Right renal cortex interstitium (tissue), 3 donors: ENCODE measurements at places on chromosomes 6 and 20. TPM values are rescaled to one million over a fixed set of nuclear protein-coding genes. Genes with fewer than 3 reads are reported as not detected.

GRCh38 chr20:46323557-46323956 lies 15.3 kb upstream of the CDH22 start:
- no peak for DNase-seq

DNA sequence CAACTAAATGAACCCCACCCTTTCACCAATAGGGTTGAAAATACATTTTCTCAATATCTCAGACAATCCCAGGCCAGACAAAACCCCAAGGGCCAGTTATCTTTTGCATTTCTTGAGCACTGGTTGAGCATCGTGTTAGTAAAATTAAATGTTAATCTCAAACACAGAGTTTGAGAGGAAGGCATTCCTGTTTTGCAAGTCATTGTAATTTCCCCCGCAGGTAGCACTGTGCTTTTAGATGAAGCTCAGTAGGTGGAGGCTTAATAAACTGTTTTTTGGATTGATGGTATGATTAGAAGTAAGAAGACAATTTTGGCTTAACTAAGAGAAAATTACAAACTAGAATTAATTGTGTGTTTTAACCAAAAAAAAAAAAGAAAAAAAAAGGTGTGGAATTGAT lies 998.6 kb upstream of the FLRT3 start:
- no peak for DNase-seq

SAMD10 gene
- 6.7 TPM for polyA plus RNA-seq

PLG gene
- 2.2 TPM for polyA plus RNA-seq

GRCh38 chr6:119591235-119591634 lies 241.7 kb upstream of the MAN1A1 start:
- no peak for DNase-seq

DNA sequence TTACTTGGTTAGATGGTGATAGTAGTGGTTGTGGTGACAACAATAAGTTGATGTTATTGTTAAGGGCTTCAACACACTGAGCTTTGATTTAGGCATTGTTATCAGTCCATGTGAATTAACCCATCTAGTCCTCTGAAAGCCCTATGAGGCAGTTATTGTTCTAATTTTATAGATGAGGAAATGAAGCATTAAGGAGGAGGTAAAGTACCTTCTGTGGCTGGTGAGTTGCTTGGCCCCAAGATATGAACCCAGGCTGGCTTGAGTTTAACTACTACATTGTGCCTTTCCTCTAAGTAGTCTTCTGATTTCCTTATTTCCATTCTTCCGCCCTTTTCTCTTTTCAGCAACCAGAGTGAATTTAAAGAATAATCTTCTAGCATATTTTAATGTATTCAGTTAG lies 81.7 kb downstream of the QKI start:
- DNase-seq: no peak

DNA sequence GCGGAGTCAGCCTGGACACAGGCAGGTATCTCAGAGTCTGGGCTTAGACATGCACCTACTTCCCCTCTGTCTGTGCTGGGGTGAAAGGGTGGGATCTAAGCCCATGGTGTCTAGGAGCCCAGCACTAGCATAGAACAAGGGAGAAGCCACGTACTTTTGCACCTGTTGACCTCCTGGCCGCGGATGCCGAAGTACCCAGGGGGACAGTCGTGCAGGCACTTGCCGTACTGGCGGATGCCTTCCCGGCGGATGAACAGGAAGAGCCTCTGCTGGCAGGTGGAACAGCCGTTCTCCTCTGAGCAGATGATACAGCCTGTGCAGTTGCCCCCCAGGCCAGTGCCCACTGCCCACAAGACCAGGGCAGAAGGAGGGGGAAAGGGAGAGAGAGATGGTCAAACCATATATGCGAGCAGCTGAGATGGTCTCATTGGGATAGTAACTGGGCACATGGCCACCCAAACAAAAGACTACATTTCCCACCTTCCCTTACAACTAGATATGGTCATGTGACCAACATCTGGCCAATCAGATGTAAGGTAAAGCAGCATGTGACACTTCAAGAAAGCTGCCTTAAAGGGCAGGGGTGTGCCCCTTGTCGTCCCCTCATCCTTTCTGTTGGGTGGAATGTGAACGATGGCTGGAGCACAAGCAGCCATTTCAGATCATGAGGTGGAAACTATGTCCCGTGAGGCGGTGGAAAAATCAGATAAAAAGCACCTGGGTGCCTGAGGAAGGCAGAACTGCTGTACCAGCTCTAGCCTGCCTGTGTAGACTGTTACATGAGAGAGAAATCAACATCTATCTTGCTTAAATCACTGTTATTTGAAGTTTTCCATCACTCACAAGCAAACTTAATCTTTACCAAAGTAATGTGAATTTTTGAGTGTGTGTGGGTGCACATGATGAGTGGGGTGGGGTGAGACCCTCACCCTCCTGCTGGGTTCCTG lies 34.0 kb downstream of the RSPO4 start:
- no peak for DNase-seq

DNA sequence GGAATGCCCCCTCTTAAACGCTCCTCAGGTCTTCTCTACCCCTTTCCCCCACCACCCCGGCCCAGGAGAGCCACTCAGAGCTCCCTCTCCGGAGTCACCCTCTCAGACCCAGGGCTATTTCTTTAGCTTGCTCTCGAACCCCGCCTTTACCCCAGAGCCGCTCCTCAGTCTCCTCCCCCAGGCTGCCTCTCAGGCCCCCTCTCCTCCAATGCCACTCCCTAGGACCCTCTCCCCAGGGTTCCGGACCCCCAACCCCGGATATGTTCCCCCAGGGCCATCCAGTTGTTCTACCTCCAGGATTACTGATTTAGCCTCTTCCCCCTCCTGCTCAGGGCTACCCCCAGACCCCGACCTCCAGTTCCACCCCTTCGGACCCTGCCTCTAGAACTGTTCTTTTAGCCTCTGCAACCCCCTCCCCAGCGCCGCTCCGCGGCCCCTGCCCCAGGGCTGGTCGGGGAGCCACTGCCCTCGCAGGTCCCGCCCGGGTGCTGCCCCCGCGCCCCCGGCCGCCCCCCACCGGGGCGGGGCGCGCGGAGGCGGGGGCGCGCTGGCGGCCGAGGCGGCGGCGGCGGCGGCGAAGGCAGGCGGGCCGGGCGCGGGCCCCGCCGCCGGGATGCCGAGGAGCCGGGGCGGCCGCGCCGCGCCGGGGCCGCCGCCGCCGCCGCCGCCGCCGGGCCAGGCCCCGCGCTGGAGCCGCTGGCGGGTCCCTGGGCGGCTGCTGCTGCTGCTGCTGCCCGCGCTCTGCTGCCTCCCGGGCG lies at the start of gene MMP24:
MMP24 (plus strand) TSS at position 565 of the 758 bp plus-strand sequence; CDS start at position 614, 49 bp downstream.
- DNase-seq: no peak

SLC17A2 gene
- polyA plus RNA-seq: 0.58 TPM
